Stimulated activated CD8-positive, alpha-beta memory T cell treated with anti-CD3 and anti-CD28 coated beads, Interleukin-4, amount 100 ng/mL, for 4 hours (primary cell): ENCODE measurements at places on chromosomes 3 and 15.
A peak's percentile ranks its signal among the peaks of the same experiment; 100 is the strongest.

- no peak for DNase-seq
These were observed 10.0 kb downstream of the LRTM1 start for GRCh38 chr3:54917862-54918261.

GRCh38 chr3:138818185-138818860, 16.4 kb downstream of the PIK3CB start:
- DNase-seq: no peak

- DNase-seq: no peak
These were observed 107.1 kb upstream of the UBE3A start for GRCh38 chr15:25545889-25546288.

DNA sequence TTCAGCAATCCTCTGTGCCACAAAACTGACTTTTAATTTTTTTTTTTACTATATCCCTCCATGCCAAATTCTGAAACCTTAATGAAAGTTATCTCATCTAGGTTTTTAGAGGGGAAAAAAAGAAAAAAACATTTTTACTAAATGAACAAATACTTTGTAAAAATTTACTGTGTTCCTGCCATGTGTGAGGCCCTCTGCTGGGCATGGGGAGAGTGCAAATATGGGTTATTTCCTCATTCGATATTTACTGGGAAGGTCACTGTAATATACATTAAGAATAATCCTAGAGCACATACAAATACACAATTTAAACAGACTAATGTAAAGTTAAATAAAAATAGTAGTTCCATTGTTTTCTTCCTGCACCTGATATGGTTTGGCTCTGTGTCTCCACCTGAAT, 215.0 kb downstream of the GRM7 start:
- DNase-seq: no peak

GRCh38 chr3:144178607-144179006, 207.0 kb downstream of the DIPK2A start:
- no peak for DNase-seq

DNA sequence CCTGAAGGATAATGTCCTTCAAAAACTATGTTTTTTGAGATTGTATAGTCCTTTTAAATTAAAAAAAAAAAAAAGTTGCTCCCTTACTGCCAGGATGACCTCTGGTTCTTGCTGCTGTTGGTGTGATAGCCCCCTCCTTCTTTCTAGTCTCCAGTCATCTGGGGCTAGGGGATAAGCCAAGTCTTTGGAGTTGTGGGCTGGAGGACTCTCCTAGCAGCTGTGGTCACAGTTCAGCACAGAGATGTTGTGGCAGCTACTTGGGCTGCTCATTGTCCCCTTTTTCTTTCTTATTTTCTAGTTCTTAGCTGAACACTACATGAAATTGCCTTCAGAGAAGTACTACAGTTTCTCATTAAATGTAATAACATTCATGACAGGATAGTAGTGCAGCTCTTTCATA, 39.2 kb upstream of the APH1B start:
- no peak for DNase-seq

GRCh38 chr3:28948685-28949084, 332.2 kb upstream of the RBMS3 start:
- no peak for DNase-seq

GRCh38 chr3:16538507-16538906, 25.0 kb upstream of the RFTN1 start:
- no peak for DNase-seq

- DNase-seq: peak; percentile 57
These were observed 42.5 kb downstream of the TPRA1 start for GRCh38 chr3:127547761-127548605.

DNA sequence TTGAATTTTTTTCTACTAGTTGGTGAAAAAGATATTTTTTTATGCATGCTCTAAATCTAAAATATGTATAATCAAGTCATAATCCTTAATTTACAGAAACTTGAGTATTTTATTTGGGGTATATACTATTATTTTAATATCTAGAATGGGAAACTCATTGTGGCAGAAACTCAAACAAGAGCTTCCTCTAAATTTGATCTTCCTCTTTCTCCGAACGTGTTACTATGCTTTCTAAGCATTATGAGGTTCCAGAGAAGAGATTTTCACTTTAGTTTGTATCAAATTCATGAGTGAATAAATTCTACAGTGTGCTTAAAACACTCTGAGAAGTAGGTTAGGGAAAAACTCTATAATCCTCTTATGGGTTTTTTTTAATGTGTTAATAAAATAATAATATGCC, 173.1 kb downstream of the POTEB3 start:
- DNase-seq: no peak

DNA sequence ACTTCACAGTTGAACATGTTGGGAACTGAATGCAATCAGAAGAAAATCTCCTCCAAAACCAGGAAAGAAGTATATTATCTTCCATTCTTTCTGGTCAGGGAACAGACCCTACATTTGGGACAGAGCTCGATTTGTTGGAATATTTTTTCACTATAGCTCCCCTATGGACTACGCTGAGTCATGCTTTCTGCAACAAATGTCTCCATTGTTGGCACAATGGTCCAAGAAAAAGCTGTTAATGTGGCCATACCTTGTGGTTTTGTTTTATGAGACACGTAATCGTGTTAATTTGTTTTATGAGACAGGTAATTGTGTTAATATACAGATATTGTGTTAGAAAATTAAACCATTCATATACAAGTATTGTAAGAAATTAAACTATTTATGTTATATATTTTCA, 101.4 kb downstream of the TGFBR2 start:
- DNase-seq: no peak

DNA sequence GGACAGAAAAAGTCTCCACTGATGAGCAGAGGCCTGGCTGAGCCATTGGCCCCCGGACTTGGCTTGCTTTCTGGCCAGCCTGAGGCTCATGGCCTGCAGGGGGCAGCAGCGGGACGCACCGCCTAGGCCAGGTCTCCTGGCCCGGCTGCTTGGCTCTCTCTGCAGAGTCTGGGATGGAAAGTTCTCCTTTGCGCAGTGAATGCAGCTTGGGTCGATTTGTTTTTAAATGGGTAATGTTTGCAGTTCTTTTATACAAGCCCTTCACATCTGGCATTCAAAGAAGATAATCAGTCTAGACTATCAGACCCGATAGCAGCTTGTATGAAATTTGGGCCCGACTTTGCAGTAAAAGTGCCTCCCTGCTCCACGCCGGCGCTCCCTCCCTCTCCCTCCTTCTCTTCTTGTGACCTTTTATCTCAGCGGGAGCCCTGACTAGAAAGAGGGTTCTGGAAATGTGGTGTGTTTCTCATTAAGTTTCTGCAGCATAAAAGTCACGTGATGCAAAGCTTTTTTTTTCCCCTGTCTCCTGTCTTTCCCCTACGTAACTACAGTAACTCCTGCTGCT, 59.9 kb downstream of the ZNF621 start:
- peak; percentile 22 for DNase-seq
